ENCODE measurements at places on chromosomes 4 and X.

DNA sequence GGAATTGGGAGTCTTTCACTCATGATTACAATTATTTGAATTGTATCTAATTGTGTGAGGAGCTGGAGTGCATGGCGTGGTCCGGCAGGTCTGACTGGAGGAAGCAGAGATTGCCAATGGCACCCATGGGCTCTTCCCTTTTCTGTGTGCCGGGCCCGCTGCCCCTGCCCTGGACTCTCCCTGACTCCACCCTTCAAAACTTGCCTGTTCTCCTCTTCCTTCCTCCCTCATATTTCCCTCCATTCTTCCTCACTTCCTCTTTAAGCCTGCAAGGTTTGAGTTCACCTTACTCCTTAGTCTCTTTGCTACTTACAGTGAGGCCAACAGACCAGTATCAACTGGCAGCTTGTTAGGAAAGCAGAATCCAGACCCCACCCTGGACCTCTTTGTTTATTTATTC lies 6.5 kb upstream of the STBD1 start:
- DNase-seq, result no peak

GRCh38 chr4:153071958-153072598 lies 132.2 kb upstream of the TRIM2 start:
- DNase-seq, result no peak

DNA sequence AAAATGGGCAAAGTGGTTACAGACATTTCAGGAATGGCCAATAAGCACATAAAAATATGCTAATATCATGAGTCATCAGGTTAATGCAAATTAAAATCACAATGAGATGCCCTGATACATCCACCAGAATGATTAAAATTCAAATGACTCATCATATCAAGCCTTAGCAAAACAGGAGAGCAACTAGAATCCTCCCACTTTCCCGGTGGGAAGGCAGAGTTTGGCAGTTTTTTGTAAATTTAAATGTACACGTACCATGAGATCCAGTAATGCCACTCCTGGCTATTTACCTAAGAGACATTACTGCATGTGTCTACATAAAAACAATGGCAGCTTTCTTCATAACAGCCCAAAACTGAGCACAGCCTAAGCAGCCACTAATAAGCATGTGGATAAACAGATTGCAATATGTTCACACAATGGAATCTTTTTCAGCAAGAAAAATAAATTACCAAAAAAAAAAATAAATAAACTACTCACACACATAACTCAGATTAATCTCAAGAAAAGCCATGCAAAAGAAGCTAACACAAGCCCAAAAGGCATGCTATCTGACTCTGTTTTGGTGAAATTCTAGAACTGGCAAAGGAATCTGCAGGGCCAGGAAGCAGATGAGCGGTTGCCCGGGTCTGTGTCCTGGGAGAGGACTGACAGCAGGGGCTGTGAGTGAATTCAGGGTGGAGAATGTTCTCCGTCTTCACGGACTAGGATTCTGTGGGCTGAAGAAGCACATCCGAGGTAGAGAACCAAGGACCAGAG lies 48.8 kb downstream of the AFAP1 start:
- DNase-seq, result peak; percentile 85

DNA sequence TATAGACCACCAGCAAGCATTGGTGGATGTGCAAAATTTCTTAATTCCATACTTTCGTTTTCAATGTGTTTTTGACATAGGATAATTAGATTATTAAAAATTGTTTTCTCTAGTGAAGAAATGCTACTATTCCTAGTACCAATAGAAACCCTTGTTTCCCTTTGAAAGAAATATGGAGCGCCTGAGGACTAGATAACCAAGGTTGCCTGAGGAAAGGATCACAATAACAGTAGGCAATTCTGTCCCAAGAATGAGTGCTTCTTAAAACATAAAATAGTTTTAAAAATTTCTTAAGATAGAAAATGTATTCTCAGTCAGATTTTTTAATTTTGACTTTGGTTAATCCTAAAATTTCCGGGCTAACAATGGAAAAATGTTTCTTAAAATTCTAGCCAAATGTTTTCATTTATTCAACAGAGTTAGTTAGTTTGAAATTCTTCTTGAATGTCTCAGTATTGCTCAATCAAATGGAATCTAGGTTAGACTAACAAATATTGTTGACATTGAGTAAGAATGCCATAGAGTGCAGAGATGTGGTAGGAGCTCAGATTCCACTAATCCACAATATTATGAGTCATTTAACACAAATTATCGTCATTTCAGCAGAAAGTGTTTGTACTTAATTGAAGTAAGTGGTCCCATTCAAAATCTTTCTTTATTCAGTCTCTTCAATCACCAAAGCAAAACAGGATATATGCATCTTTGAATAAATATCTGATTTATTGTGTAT lies 666.0 kb downstream of the GRID2 start:
- peak; percentile 77 for DNase-seq
